ENCODE measurements at places on chromosomes 4 and X. TPM values are rescaled to one million over a fixed set of nuclear protein-coding genes. Genes with fewer than 3 reads are reported as not detected.

Gene ZC4H2
- 2.7 TPM for total RNA-seq

Gene MAGIX
- total RNA-seq = 1.4 TPM

Gene PDS5A
- 46.6 TPM for total RNA-seq

Gene TRIM60
- not detected for total RNA-seq

Gene CFI
- total RNA-seq = 6.9 TPM

Gene DUSP9
- not detected for total RNA-seq

Gene SPANXN3
- not detected for total RNA-seq

Gene NCAPG
- total RNA-seq = 2.6 TPM

Gene FAM47A
- not detected for total RNA-seq

Gene MAMLD1
- total RNA-seq = 0.85 TPM

Gene LAGE3
- 18.5 TPM for total RNA-seq

Gene GSX2
- total RNA-seq = not detected

Gene AFM
- not detected for total RNA-seq

Gene DACH2
- total RNA-seq = not detected

Gene RAB39B
- total RNA-seq = 0.85 TPM

Gene DIPK2B
- total RNA-seq = not detected

Gene SHISA3
- total RNA-seq = 0.65 TPM

Gene MAGEA1
- total RNA-seq = 0.14 TPM

Gene NUP62CL
- 0.14 TPM for total RNA-seq

Gene ZNF157
- total RNA-seq = not detected

Gene CXCR3
- total RNA-seq = not detected

Gene BEND4
- total RNA-seq = 0.09 TPM

Gene MYL5
- 19.2 TPM for total RNA-seq

Gene ARHGEF9
- total RNA-seq = 10.4 TPM

Gene BMP3
- total RNA-seq = under 0.01 TPM

Gene MAGEA9B
- total RNA-seq = not detected

Gene CYLC1
- total RNA-seq = not detected

Gene SHROOM2
- under 0.01 TPM for total RNA-seq
